ENCODE measurements at places on chromosomes 7 and 10.

DNA sequence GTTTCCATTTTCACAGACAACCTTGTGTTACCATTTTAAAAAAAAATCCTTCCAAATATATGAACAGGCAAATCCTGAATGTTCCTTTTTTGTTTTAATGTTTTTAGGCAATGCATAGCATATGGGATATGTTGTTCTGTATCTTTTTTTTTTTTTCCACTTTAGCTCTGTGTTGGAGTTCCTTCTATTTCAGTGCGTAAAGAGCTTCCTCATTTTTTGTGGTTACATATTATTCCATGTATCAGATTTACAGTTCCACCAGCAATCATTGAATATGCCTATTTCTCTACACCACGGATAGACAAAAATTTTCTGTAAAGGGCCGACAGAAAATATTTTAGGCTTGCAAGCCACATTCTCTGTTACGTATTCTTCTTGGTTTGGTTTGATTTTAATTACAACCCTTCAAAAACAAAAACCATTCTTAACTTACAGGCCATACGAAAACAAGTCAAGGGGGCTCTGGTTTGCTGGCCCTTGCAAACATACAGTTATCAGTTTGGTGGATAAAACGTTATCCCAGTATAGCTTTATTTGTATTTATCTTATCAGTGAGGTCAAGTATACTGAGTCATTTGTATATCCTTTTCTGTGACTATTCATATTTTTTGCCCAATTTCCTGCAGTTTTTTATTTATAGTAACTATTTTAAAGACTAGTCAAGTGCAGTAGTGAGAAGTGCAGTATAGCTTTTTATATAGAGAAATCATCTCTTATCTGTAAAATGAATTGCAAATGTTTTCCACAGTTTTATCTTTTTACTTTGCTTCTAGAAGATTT lies 55.7 kb downstream of the RALA start:
- no peak for DNase-seq

DNA sequence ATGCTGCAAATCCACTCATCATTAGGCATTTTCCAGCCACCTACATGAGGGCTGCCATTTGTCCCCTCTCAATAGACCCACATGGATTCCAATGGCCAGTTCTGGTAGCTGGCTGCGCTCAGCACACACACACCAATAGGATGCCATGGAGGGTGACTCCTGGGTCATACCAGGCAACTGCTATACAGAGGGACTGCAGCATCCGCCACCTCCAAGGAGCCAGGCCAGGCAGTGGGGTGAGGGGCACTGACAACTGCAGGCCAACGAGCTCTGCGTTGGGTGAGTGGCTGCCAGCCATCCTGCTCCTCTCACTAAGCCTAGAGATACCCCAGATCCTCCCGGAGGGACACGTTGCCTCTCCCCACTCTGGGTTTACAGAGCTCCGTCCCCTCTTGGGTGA lies 118.8 kb upstream of the NANOS1 start:
- DNase-seq = no peak

DNA sequence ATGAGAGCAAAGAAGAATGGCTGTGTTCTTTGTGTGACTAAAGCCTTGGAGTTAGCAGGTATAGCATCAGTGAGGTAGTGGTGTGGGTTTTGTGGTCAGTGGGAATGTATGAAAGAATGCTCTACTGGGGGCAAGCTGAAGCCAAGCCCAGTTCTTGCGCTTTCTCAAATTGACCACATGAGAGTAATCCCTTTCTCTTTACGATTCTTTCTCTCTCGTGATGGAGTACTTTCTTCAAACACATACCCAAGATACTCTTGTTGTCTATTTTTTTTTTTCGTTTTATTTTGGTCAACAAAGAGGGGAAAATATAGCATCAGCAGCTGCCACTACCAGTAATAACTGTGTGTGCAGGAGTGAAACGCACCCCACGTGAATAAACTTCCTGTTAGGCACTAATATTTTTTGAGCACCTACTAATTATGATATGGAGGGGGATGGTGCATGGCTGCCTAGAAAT lies 8.4 kb upstream of the PANK1 start:
- DNase-seq = no peak

- DNase-seq = no peak
Observed at GRCh38 chr7:157964016-157964415, 623.6 kb downstream of the PTPRN2 start.

DNA sequence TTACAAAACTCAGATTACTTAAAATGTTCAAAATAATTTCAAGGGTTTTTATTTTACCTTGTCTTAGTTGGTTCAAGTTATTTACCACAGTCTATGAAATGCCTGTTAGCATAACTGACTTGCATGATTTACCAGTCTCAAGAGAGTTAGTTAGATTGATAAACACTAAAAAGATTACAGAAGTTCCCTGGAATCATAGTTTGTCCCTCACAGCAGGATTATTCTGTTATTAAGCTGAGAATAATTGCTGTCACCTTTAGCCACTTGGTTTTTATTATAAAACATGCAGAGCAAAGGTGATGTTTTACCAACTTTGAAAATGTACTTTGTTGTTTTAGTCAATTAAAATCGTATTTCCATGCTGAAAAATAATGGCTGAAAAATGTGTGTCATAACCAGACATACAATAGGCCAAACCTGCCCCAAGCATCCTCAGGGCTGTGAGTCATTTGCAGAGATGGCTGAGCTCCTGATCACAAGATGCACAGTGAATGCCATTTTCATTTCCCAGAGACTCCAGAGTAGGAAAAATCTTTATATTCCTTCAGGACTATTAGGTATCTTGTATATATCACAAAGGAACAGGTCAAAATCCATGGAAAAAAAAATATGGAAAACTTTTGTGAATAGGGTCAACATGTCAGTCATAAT lies 87.8 kb upstream of the DKK1 start:
- DNase-seq = no peak

DNA sequence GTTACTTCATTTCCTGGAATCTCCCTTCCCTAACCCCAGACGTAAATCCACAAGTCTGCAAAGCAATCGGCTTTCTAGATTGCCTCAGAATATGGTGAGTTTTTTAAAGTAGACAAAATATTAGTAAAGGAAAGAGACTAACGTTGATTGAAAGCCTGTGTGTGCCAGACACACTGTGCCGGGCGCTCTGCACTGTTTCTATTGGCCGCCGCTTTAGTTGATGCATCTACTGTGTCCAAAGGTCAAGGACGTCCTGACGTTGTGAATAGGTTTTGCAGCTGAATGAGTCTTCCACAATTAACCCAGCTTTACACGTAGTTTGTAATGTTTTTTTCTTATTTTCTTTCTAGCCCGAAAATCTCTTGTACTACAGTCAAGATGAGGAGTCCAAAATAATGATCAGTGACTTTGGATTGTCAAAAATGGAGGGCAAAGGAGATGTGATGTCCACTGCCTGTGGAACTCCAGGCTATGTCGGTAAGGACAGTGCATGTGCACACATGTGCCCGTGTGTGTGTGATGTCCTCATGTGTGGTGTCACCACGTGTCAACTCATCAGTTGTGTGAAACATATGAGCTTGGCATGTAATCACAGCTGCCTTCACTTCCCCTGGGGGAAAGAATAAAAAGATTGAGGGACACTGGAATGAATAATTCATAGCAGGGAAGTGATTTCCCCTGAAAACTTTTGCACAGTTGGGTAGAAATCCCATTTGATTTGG lies 232.0 kb downstream of the CCDC3 start:
- DNase-seq = no peak

GRCh38 chr10:119246862-119247549 lies 39.6 kb downstream of the GRK5 start:
- no peak for DNase-seq

DNA sequence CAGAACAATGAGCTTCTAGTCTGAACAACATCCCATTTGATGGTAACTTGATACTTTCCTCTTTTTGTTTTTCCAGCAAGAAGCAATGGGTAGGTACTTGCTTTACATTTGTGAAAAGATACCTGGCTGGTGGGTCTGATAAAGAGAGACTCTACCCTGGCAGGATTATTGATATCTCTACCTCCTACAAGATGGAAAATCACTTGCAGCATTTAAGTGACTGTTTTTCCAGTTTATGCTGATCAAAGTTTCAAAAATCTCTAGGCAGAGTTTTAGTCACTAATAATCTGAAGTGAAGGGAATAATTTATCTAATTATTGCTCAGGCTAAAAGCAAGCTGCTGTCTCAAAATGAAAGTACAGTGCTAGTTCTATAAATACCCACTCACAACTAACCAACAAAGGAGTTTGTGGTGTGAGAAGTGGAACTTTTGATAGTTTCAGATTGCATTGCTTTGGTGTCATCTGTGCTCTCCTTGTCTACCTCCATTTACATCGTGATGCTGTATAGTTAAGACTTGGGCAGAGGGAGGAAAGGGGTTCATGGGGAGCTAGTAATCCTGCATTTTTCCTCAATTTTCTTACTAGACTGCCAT lies 86.0 kb upstream of the ANKRD1 start:
- DNase-seq = no peak

DNA sequence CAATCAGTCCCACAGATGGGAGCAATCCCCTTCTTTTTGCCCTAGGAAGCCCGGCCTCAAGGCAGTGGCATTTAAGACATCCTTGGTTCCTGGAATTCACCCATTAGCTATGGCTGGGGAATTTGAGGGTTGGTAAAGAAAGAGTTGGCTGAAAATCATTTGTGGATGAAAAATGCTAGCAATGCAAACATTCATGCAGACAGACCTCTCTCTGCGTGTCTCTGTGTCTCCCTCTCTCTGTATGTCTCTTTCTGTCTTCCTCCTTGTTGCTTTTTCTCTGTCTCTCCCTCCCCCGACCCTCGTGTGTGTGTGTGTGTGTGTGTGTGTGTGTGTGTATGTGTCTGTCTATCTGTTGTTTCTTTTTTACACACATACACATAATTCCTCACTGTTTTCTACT lies 19.4 kb downstream of the LDB3 start:
- DNase-seq = no peak

GRCh38 chr10:89478739-89479654 lies 56.4 kb downstream of the SLC16A12 start:
- no peak for DNase-seq

DNA sequence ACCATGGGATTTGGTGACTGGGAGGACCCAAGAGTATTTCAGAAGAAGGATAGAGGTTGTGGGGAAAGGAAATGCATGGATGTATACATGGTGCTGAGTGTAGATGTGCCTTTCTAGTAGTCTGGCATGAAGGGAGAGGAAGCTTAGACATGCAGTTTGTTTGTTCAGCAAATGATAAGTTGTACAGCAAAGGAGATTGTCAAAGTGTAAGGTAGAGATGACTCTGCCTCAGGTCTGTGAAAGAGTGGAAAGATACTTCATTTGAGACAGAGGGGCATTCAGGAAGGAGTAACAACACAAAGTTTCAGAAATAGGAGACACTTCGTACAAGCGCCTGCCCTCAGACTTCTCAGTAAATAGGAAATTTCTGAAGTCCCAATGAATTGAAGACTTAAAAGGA lies 152.3 kb downstream of the CELF2 start:
- DNase-seq = no peak

- DNase-seq = no peak
Observed at GRCh38 chr10:82468453-82468852, 593.5 kb downstream of the NRG3 start.

DNA sequence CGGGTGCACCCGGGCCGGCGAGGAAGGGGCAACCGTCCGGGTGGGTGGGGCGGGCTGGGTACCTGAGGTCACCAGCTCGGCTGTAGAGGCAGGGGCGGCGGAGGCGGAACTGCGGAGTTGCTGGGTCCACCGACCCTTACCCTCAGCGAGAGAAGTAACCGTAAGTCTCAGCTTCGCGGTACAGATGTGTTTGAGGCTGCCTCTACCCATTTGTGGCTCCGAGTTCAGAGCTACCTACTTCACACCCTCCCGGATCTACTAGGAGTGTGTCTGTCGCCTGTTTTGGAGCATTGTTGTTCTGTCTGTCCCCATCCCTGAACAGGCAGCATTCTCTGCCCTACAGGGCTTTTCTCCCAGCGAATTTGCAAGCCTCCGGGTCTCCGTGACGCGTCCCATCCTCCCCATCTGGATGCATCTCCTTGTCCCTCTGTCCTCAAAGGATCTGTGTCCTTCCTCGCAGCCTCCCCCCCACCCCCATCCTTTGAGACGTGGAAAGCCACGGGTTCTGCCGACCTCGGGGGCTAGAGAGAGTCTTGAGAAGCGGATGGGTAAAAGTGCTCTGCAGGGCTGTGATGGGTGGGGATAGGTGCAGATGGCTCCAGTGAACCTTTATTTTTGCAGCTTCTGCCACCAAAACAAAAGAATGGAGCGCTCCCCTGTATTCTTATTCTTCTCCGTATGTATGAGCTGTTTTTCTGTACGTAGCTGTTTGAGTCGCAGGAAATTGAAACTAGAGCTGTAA lies 757 bp downstream of the ANKIB1 start:
- DNase-seq = peak; percentile 2

- DNase-seq = no peak
Observed at GRCh38 chr7:98163704-98164494, 47.3 kb upstream of the BHLHA15 start.

DNA sequence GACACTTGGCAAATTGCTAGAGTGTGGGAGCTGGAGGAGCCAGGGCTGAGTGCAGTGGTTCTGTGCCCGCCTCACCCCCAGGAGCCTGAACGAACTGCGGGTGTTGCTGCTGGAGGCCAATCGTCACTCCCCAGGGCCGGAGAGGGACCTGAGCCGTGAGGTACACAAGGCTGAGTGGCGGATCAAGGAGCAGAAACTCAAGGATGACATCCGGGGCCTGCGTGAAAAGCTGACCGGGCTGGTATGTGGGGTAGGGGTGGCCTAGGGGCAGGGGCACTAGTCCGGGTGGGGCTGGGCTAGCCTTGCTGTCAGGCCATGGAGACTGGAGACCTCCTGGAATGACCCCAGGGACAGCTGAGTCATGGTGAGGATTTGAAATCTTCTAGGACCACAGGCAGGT lies 56.7 kb upstream of the GTF2IRD1 start:
- no peak for DNase-seq

- no peak for DNase-seq
Observed at GRCh38 chr10:75866300-75866625, 434.8 kb downstream of the LRMDA start.

DNA sequence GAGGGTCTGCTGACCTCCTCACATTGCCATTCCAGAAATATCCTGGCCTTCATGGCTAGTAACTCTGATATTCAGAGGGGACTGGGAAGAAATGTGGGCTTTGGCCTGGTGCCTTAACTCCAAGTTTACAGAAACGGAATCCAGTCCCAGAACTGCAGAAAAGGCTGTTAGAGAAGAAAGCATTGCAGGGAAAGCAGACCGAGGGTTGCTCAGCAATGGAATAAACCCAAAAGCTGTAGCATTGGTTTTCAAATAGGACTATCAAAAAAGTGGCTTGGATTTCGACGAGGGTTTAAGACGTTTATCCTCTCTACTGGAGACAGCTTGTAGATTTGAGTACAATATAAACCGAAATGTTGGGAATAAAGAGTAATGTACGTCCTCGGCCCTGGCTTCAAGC lies 425.8 kb upstream of the FOXK1 start:
- no peak for DNase-seq

DNA sequence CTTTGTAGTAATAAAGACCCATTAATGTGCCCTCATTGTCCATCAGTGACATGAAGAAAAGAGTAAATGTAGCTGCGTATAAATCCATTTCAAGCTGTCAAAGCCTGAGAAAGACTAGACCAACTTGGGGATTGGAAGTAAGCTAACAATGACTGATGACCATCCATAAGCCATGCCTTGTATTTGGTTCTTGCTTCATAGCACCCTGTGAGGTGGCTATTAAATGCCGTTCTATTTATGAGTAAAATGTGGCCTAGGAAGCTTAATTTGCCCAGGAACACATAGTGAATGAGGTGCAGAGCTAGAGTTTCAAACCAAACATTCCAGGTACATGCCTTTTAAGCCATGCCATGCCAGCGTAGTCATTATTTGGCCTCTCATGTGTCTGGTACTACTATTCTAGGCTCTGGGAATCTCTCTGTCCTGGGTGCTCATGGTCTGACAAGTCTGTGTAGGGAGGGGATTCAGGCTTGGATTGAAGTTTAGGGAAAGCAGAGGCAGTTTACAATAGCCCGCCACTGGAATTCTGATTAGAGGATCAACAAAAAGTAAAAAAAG lies 92.1 kb downstream of the ZNF277 start:
- DNase-seq = no peak
